Stimulated activated CD4-positive, alpha-beta T cell treated with anti-CD3 and anti-CD28 coated beads, Interleukin-1b, Interleukin-23, amount 100 ng/mL, for 24 hours (primary cell): ENCODE measurements at places on chromosomes 4 and X.

DNA sequence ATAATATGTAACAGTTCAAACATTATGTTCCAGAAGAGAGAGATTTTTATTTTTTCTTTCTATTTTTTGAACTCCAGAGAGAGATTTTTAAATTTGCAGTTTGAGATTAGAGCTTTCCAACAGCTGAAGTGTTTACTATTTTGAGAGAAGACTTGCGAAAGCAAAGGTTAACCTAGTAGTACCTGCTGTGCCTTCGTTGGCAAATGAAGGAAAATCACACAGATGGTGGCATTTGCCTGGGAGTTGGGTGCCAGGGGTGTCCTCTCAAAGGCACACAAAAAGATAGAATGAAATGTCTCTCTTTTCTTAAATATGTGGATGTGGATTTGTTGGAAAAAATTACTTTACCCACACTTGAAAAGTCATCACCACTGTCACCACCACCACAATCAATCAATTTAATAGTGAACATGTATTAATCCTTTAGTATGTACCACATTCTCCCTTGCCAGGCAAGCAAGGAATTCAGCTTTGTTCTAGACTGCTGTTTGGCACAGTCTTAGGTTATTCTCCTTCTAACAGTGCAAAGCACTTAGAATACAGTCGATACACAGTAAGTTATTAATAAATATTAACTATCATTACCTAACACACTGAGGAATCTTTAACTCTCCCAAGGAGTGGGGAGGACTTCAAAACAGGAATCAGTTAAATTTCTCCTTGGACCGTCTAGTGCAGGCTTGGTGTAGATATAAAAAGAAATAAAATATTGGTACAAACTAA, 838.2 kb upstream of the FTHL17 start:
- no peak for DNase-seq

- DNase-seq: no peak
These were observed 228.0 kb downstream of the PALLD start for GRCh38 chr4:168724686-168725411.

DNA sequence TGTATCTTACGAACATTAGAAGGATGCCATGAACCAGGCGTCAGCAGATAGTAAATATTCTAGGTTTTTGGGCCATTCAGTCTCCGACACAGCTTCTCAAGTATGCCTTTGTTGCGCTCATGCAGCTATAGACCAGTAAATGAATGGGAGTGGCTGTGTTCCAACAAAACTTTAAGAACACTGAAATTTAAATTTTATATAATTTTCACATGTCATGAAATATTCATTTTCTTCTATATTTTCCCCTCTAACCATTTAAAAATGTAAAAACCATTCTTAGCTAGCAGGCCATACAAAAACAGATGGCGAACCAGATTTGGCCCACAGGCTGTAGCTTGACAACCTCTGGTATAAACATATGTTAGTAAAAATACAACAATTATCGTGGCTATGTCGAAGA, 151.8 kb upstream of the KIT start:
- no peak for DNase-seq

DNA sequence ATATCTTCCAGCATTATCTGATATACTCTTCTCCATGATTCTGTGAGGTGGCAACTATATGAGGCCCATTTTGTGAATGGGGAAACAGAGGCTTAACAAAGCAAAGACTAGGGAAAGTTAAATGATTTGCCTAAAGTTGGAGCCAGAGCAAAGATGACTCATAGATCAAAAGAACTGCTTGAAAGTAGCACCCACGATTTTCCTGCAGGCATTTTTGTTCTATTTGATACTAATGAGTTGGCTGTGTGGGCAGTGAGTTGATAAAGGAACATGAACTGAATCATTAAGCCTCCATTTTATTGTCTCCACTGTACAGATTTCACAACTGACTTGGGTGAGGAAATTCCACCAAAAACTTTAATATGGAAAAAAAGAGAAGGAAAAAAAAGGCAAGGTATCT, 138.9 kb upstream of the IGFBP7 start:
- no peak for DNase-seq

DNA sequence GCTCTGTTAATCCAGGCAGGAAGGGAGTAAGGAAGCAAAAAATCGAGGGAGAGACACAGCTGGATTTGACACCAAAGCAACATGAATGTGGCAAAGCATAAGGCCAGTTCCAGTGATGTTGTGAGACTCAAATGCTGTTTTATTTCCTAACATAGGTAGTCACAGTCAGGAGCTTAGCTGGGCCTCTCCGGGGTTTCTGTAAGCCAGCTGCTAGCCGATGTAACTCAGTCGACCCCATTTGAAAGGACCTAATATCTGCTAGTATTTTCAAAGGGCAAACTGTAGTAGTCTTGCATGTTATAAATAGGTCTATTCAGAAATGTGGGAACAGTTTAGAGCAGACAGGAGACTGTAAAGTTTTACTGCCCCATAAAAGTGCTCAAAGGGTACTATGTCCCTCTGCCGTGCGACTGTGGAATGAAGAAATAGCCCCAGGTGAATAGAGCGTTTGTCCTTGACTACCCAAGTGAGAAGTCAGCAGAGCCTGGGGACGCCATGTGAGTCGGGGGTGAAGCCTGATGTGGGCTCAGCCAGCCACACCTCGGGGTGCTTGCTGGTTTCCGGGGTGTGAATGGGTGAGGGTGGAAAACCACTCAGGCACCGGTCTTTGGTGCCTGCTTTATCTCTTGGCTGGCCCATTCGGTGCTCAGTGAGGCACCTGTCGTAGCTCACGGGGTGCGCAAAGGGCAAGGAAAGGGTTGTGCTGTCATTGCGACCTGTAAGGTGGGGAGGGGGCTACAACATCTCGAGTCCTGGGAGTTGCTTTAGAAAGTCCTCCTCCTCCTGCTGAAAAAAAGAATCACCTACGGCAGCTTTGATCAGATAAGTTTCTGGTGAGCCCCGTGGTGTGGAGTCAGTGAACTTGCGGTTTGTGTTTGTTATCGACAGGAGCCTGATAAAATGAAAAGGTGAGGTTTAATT, 745 bp downstream of the TRIM2 start:
- DNase-seq: no peak

GRCh38 chrX:125205133-125205917, 114.3 kb upstream of the TEX13C start:
- DNase-seq: no peak

DNA sequence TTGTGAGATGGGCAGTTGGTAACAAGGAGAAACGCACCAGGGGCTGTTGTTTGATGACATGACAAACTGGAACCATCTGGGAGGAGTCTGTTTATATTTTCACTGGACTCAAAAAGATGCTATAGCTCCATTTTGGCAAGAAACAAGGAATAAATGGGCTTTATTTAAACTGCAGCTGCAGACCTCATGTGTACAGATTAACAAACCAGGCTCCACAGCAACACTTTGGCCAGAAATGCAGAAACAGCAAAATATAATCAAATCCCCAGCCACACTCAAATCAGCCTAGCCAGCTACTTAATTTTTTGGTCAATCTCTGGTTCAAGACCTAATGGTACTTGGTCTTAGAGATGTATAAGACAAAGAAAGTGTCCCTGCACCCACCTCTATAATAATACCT, 52.7 kb downstream of the ASB9 start:
- DNase-seq: no peak

GRCh38 chrX:46712764-46713163, 46.2 kb downstream of the SLC9A7 start:
- no peak for DNase-seq

- no peak for DNase-seq
These were observed 32.0 kb upstream of the DKK2 start for GRCh38 chr4:107068116-107068515.

DNA sequence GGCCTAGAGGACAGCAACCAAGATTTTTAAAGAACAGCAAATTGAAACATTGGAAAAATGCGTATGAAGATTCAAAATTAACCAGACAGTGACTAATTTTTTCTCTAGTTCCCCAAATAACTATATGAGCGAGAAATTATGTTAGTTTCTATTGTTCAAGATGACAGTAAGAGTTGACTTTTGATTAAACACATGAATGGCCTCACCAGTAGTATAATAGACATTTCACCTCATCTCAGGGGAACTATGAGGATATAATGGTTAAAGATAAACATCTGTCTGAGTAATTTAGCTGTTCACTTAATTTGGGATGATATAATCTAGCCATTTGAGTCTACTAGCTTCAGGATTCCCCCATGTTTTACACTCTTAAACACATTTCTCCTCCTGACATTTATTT, 380.9 kb upstream of the NWD2 start:
- no peak for DNase-seq

DNA sequence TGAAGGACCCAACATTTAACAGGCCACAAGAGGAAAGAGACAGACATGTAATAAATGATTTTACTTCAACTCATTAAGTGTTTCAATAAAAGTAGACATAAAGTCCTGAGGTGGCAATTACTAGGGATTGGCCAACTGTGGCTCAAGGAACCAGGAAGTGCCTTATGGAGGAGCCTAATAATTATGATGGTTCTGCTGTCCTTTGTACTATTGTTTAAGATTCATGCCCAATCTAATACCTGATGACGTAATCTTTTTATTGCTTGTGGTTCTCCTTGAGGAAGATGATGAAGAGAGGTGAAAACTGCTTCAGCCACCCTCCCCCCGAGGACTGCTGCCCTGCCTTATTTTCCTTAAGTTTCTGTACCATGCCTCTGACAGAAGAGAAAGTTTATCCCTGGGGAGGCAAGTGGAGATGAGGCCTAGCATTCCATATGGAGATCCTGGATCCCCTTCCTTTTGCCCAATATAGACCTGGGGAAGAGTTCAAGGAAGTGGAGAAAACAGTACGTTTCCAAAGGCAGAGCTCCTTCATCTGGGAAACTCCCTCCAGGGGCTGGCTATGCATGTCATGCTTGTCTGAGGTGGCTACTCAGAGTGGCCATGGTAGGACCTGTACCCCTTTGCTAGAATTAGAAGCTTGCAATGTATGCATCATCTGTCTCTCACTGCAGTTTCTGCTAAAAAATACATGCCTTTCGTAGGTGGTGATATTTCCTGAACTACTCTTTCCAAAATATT, 56.8 kb upstream of the FAT1 start:
- no peak for DNase-seq

DNA sequence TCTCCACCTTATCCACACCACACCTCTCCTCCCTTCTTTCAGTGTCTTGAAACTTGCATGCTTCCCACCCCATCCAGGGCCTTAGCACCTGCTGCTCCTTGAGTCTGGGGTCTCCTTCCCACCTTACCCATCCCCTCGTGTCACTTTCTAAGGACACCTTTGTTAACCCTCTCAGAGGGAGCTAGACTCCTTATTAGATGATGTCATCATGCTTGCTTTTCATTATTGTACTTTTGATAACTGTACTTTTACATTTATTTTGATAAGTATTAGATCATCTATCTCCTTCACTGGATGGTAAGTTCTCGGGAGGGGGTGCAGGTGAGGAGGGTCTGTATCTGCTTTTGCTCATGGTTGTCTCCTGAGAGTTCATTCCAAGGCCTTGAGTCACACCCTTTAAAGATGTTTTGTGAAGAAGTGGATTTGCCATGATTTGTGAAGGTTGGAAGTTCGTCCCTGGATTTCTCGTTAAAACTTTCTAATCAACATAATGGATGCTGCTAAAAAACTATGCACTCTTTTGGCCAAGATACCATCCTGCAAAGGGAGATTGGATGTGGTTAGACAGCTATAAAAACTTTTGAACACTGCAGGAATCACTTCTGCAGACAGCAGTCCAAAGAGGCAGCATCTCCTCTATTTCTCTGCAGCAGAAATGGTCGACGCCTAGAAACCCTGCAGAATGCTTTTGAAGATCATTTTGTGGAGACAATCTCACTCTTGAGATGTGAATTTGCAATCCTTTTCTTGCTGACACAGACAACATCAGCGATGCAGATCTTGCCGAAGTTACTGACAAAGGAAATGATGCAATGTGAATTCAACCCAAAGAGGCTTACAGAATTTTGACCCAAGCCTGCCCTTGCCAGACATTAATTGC, 69.6 kb downstream of the ENPP6 start:
- DNase-seq: no peak

- DNase-seq: no peak
These were observed 17.7 kb upstream of the PPEF2 start for GRCh38 chr4:75919920-75920319.
